CD4-positive, alpha-beta memory T cell (primary cell): ENCODE measurements at places on chromosomes 4 and X.

- H3K36me3 ChIP-seq = no peaks in the 10 kb centered on the region
- no peak for DNase-seq
- H3K4me3 ChIP-seq = no peak overlapping the region
These were observed 105.8 kb upstream of the TRIM2 start for GRCh38 chr4:153098427-153098826.

GRCh38 chrX:19886883-19887531 lies 393 bp downstream of the SH3KBP1 start:
- H3K4me3 ChIP-seq = no peak overlapping the region
- H3K4me1 ChIP-seq = peaks cover 41% of the 10 kb centered on the region

- H3K4me3 ChIP-seq = no peak overlapping the region
- no peak overlapping the region for H3K27ac ChIP-seq
- H3K27me3 ChIP-seq = no peaks in the 10 kb centered on the region
- no peak for DNase-seq
- peaks cover 22% of the 10 kb centered on the region for H3K4me1 ChIP-seq
These were observed 128.1 kb downstream of the KDM6A start for GRCh38 chrX:45001048-45001447.

- H3K4me1 ChIP-seq = no peaks in the 10 kb centered on the region
- no peak for DNase-seq
- H3K27ac ChIP-seq = no peak overlapping the region
- no peak overlapping the region for H3K4me3 ChIP-seq
- no peaks in the 10 kb centered on the region for H3K27me3 ChIP-seq
These were observed 77.9 kb downstream of the CEP135 start for GRCh38 chr4:56026596-56026995.

DNA sequence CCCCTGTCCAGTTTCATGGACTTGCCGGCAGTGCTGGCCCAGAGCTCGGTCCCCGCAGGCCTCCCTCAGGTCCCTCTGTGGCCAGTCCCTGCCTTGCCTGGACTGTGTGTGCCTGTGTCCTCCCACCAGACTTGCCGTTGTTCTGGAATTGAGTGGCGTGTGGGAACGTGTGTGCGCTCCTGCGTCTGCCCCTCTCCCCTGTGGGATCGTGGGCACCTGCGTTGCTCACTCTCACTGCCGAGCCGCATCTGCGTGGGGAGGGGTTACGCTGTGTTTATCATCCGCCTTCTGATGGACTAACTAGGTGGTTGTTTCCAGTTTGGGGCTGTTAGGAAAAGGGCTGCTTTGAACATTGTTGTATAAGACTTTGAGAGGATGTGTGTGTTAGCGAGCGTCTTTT lies 21.2 kb downstream of the PCGF3 start:
- H3K36me3 ChIP-seq = no peaks in the 10 kb centered on the region
- no peak overlapping the region for H3K4me3 ChIP-seq
- H3K27ac ChIP-seq = no peak overlapping the region
- no peak for DNase-seq
- no peaks in the 10 kb centered on the region for H3K4me1 ChIP-seq

DNA sequence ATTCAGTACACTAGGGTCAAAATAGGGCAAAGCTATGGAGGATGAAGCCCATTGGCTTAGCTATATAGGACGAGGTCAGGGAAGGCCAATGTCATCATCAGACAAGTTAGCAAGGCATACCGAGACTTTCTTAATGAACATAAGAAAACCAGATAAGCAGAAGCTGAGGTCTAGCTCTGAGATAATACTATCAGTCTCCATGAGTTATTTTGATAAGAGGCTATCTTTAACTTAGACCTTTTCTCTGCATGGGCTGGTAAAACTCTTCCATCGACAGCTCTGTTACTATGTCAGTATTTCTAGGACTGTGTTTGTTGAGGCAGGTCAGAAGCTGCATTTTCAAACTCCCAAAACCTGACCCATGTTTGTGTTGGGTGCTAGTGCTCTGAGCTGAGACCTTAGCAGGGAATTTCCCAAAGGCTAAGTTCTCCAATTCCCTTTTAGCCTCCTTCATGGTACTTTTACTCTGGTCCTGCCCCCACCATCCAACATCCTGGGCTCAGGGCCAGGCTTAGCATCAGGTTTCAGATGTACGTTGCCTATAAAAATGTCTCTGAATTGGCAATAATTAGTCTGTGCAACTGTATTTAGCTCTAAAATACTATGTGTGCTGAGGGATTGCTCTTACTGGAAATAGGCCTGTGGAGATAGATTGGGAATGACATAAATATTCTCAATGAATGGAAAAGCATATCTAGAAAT lies 29.3 kb upstream of the LRAT start:
- no peaks in the 10 kb centered on the region for H3K36me3 ChIP-seq
- no peak overlapping the region for H3K27ac ChIP-seq
- no peak for DNase-seq
- no peaks in the 10 kb centered on the region for H3K4me1 ChIP-seq
- H3K27me3 ChIP-seq = no peaks in the 10 kb centered on the region

- H3K4me1 ChIP-seq = no peaks in the 10 kb centered on the region
- no peak overlapping the region for H3K27ac ChIP-seq
- DNase-seq = no peak
- no peak overlapping the region for H3K4me3 ChIP-seq
- no peaks in the 10 kb centered on the region for H3K36me3 ChIP-seq
These were observed 50.1 kb downstream of the CRLF2 start for GRCh38 chrX:1162119-1162916.

GRCh38 chr4:78654807-78655206 lies 103.2 kb downstream of the ANXA3 start:
- DNase-seq = no peak
- no peaks in the 10 kb centered on the region for H3K27me3 ChIP-seq
- H3K36me3 ChIP-seq = no peaks in the 10 kb centered on the region

DNA sequence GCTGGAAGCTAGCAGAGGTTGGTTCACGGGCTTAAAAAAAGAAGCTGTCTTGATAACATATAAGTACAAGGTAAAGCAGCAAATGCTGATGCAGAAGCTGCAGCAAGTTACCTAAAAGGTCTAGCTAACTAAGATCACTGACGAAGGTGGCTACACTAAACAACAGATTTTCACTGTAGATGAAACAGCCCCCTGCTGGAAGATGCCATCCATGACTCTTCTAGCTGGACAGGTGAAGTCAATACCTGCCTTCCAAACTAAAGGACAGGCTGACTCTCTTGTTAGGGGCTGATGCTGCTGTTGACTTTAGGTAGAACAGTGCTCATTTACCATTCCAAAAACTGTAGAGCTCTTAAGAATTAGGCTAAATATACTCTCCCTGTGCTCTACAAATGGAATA lies 99.5 kb downstream of the FBXW7 start:
- no peak overlapping the region for H3K4me3 ChIP-seq
- DNase-seq = no peak
- no peaks in the 10 kb centered on the region for H3K27me3 ChIP-seq
- no peaks in the 10 kb centered on the region for H3K36me3 ChIP-seq

DNA sequence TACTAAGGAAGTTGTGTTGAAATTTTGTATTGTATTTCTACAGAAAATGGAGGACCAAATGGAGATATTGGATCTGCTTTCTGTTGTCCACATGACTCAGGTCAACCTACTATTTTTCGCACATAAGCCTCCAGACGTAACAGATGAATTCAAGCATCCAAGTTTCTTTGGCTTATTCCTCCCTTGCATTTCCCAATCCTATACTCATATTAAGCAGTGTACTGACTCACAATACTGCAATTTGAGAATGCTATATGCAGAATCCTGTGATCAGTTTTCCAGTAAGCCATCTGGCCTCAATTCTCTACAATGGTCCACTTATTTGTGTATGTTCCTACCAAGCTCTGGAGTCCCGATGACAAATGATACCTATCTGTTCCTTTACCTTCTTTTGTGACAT lies 75.7 kb downstream of the ASB9 start:
- H3K27ac ChIP-seq = no peak overlapping the region
- H3K27me3 ChIP-seq = no peaks in the 10 kb centered on the region
- no peak for DNase-seq
- no peak overlapping the region for H3K4me3 ChIP-seq

DNA sequence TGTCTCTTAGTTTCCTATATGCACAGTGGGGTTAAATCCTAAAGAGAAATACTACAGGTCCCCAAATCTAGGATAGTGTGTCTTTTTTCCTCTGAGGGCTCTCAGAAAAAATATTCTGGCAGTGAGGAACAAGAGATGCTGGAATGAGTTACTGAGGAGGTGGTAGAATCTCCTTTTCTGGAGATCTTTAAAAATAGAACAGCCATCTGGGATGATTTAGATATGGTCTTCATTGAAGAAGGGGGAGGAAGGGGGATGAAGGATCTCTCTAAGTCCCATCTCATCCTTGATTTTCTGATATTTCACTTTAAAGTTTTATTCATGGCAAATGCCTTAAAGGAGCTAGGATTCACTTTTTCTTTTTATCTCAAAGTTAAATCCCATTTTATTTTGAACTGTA lies 235.0 kb downstream of the MAML3 start:
- no peaks in the 10 kb centered on the region for H3K36me3 ChIP-seq
- no peak overlapping the region for H3K4me3 ChIP-seq
- DNase-seq = no peak
- no peak overlapping the region for H3K27ac ChIP-seq
- no peaks in the 10 kb centered on the region for H3K27me3 ChIP-seq

GRCh38 chr4:140037353-140038030 lies 116.5 kb downstream of the MAML3 start:
- no peaks in the 10 kb centered on the region for H3K36me3 ChIP-seq
- no peak overlapping the region for H3K27ac ChIP-seq
- no peak for DNase-seq

GRCh38 chr4:48698029-48698971 lies 81.8 kb downstream of the FRYL start:
- no peak overlapping the region for H3K4me3 ChIP-seq
- H3K36me3 ChIP-seq = no peaks in the 10 kb centered on the region
- H3K27ac ChIP-seq = no peak overlapping the region
- no peak for DNase-seq
- H3K4me1 ChIP-seq = peaks cover 40% of the 10 kb centered on the region

DNA sequence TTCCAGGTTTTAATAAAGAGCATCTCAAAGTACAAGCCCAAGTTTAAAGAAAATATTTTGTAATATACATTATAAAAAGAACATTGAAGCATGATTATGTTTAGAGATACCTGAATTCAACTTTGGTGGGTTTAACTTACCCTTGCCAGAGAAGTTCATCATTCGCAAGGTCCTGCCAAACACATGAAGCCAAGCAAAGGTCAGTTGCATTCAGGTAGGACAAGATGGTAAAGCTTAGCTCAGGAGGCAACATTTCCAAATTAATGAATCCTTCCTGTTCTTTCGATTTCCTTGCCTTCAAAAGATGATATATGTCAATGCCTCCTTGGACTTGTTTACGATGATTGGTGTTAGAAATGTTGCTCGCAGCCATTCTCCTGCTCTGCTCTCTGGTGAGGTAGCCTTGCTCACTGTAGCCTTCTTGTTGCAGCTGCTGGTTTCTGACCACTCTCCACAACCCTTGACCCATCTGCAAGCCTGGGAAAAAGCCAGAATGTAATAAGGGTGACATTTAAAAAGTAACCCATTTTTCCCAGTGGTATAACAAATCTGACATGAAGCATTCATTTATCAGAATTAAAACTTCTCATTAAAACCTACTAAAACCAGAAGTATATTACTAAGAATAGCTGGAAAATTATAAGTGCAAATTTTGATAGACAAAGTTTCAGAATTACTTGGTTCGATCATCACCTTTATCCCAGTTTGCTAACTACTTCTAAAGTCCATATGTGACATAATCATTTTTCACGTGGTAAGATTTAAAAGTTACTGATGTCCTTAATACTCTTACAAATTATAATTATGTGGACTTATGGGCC lies 20.6 kb downstream of the FBXO8 start:
- H3K27ac ChIP-seq = no peak overlapping the region
- no peak overlapping the region for H3K4me3 ChIP-seq
- no peaks in the 10 kb centered on the region for H3K36me3 ChIP-seq
- H3K4me1 ChIP-seq = no peaks in the 10 kb centered on the region
- no peaks in the 10 kb centered on the region for H3K27me3 ChIP-seq

DNA sequence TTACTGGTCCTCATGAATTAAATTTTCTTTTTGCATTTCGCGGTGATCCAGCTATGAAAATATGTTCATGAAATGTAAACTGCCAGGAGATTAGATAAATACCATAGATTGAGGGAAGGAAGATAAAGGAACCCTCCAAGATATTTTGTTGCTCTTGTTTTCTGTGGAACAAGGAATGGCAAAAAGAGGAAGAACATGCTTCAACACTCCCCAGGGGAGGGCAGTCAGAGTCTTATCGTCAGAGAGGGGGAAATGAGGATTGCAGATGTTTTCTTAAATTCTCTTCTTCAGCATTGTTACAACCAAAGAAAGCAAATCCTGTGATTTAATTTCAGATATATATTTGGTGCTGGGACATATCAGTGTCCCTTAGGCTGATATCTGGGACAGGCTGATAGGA lies 9.5 kb upstream of the SFRP2 start:
- no peak overlapping the region for H3K4me3 ChIP-seq
- no peaks in the 10 kb centered on the region for H3K4me1 ChIP-seq
- DNase-seq = no peak
- H3K27me3 ChIP-seq = peaks cover under 1% of the 10 kb centered on the region

DNA sequence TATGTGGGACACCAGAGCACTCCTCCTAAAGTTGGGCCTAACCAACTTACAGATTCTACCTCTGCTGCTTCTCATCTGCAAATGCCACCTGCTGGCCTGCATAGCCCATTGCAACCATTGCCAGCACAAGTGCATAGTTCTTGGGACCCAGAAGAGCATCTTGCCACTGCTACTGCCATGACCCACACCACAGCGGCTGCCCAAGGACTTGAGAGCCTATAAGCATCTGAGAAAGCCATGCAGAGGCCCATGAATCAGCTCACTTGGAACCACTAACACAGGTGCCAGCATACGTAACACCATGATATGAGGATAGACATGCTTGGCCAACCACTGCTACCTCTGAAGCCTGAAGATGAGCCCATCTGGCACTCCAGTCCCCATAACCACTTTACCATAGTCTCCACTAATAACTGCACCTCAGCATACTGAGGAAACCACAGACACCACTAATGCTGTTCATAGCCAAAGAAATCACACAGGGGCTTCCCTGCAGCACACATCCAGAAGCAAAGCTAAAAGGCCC lies 258.1 kb upstream of the AGTR2 start:
- DNase-seq = no peak
- no peak overlapping the region for H3K27ac ChIP-seq
- no peaks in the 10 kb centered on the region for H3K4me1 ChIP-seq
- no peak overlapping the region for H3K4me3 ChIP-seq
- no peaks in the 10 kb centered on the region for H3K27me3 ChIP-seq

GRCh38 chr4:56764223-56764622 lies 57.3 kb downstream of the SPINK2 start:
- no peak for DNase-seq
- no peaks in the 10 kb centered on the region for H3K27me3 ChIP-seq
- no peaks in the 10 kb centered on the region for H3K36me3 ChIP-seq
- no peak overlapping the region for H3K4me3 ChIP-seq
- H3K27ac ChIP-seq = no peak overlapping the region
- H3K4me1 ChIP-seq = peaks cover 13% of the 10 kb centered on the region
